T-helper 1 cell (primary cell): ENCODE measurements at places on chromosomes 6 and 20.

DNA sequence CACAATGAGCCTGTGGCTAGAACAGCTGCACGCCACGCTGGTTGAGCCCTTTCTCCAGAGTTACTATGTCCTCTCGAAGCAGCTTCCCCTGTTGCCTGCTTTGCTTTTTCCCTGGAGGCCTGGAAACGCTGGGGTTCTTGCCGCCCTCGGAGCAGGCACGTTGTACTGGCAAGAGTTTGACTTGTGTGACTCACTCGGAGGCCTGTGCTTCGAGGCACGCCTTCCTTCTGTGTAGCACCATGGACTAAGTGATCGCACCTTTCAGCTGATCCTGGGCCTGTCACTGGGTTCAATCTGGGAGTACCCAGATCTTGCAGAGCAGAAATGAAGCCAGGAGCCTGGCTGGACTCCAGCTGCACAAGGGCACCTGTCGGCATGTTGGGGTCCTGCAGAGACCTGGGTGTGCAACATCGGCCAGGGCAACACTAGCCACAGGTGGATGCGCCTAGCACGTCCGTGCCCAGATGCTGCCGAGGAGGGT lies 5.2 kb downstream of the INSM1 start:
- DNase-seq: no peak

- no peak for DNase-seq
Measured at GRCh38 chr6:48150701-48151100, 39.7 kb upstream of the PTCHD4 start.

DNA sequence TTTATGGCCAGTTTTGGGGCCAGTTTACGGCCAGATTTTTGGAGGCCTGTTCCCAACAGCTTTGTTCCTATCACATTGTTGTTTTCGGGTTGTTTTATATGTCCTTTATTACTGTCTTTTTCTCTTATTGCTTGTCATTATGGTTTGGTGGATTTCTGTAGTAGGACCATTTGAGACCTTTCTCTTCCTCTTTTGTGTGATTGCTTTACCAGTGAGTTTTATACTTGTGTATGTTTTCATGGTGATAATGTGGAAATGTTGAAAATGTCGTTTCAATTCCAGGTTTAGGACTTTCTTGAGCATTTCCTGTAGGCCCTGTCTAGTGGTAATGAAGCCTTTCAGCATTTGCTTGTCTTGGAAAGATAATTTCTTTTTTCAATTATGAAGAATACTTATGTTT lies 17.8 kb downstream of the HLA-B start:
- no peak for DNase-seq

DNA sequence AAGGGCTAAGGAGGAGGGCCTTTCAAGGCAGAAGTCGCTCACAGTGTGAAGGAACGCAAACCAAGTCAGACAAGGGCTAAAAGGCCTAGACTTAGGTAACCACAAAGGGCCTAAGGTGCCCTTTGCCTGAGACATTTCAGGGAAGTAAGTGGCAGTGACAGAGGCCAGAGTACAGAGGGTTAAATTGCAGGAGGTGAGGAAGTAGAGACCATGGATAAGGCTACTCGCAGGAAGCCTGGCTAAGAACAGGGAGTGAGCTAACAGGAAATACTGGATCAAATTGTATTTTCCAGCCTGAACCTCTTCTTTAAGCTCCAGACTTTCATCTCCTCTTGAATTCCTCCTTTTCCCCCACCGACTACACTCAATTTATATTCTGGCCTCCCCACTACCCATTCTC lies 16.6 kb downstream of the ZHX3 start:
- no peak for DNase-seq

DNA sequence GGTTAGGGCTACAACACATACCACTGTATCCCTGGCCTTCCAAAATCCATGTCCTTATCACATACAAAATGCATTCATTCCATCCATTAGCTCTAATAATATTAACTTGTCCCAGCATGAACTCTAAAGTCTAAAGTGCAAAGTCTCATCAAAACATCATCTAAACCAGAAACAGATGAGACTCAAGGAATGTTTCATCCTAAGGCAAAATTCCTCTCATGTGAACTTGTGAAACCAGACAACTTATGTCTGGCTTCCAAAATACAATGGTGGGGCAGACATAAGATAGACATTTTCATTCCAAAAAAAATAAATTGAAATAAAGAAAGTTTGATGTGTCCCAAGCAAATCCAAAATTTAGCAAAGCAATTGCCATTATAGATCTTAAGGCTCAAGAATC lies 257.4 kb downstream of the HTR1B start:
- no peak for DNase-seq

GRCh38 chr6:119643876-119644275 lies 294.3 kb upstream of the MAN1A1 start:
- no peak for DNase-seq

- DNase-seq: no peak
Measured at GRCh38 chr6:144066741-144067484, 28.5 kb downstream of the SF3B5 start.

DNA sequence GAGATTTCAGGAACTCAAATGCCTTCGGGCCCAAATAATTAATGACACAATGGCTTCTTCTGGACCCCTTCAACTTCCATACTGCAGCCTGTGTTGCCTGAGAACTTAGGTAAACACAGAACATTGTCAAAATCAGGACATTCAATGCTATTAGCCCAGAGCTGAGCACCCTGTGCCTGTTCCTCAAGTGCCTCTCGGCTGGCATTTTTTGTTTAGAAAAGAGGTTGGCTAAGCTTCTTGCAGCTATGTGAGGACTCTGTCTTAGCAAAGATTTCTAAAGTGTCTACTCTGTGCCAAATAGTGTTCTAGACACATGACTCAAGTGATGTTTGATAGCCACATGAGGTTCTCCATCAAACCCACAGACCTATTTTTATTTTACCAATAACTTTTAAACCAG lies 289.3 kb upstream of the ARID1B start:
- no peak for DNase-seq

- no peak for DNase-seq
Measured at GRCh38 chr6:84853901-84854300, 89.5 kb upstream of the TBX18 start.

GRCh38 chr20:31562241-31562640 lies 42.8 kb upstream of the ID1 start:
- no peak for DNase-seq

DNA sequence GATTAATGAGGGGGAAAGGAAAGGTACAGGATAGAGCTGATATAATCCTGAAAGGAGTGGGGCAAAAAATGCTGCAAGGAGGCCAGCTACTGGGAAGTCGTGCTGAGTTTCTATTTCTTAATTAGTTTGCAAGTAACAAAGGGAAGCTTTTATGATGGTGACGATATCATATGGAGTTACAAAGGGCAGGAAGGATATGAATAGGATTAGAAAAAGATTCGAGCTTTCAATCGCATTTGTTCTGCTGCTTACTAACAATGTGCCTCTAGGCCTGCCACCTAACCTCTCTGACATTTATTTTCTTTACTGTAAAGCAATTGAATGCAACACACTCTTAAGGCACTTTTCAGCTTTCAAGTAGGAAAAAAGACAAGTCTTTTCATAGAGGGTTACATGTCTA lies 219.2 kb downstream of the CLVS2 start:
- no peak for DNase-seq

DNA sequence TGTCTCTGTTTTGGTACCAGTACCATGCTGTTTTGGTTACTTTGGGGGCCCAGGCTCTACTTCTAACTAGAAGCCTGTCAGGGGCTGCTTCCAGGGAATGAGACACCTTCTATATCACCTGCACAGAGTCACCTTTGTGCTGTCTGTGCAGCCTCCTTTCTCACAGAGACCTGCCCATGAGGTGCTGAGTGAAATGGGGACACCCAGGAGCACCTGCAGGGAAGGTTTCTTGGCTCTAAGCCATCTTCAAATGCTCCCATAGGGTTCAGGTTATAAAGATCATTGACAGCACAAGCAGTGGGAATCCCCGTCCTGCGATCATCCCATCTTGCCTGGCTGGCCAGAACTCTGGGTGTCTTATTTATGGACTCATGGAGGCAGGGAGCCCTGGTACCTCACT lies 19.1 kb downstream of the GABRR2 start:
- no peak for DNase-seq

GRCh38 chr6:165580136-165580535 lies 82.9 kb downstream of the PDE10A start:
- DNase-seq: no peak

- DNase-seq: no peak
Measured at GRCh38 chr20:17438436-17439039, 92.6 kb downstream of the BFSP1 start.

DNA sequence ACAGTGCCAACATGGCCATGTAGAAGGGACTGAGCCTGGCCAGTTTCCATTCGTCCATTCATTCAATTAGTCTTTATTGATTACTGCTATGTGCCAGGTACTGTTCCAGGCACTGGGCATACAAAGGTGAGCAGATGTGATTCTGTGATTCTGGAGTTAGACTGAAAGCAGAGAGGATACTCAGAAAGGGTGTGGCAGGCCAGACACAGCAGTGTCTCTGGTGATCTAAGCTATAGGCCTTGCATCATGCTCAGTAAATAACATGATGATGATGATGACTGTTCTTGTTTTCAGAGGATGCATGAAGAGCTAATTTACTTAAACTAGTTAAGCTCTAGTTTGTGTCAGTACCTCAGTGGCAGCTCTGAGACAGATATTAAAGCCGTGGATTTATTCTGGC lies 31.4 kb upstream of the FUCA2 start:
- DNase-seq: no peak

GRCh38 chr20:49885558-49886332 lies 29.6 kb downstream of the SPATA2 start:
- no peak for DNase-seq

DNA sequence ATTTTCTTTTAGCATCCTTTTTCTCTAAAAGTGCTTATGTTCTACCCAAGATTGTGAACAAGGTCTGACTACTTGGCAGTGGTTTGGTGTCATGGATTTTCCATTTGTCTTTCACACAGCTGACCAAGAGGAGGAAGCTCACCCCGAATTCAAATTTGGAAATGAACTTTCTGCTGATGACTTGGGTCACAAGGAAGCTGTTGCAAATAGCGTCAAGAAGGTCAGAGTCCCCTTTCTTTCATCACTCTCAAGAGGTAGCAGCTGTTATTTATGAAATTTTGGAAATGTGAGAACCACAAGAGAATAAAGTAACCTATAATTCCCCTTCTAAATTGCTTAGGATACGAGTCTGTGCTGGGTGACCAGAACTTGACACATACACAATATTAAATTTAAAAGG lies 113.0 kb upstream of the LAMP5 start:
- no peak for DNase-seq

DNA sequence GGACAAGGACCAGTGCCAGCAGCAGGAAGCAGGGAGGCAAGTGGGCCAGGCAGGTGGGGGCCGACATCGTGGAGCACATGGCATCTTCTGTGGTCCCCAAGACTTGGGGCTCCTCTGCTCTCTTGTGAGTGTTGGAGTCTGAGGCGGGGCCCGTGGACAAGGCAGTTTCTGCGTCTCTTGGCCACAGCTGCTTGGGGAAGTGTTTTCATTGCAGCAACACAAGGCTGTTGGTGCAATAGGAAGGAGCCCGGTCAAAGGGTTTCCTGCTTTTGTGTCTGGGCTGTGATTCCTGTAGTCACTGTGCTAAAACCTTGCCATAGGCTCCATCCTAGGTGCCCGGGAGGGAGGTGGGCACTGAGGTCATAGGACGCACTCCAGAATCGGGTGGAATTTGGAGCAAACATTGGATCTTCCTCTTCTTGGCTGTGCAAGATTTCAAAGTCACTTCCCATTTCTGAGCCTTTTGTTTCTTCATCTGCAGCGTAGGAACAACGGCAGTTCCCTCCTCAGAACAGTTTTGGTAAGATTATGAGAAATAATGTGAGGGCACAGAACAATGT lies at the start of gene SIRPB2:
Gene SIRPB2, minus strand, starts transcription at position 140 of the 560 bp plus-strand sequence. Its CDS starts 61 bp downstream, at position 79.
- DNase-seq: no peak

DNA sequence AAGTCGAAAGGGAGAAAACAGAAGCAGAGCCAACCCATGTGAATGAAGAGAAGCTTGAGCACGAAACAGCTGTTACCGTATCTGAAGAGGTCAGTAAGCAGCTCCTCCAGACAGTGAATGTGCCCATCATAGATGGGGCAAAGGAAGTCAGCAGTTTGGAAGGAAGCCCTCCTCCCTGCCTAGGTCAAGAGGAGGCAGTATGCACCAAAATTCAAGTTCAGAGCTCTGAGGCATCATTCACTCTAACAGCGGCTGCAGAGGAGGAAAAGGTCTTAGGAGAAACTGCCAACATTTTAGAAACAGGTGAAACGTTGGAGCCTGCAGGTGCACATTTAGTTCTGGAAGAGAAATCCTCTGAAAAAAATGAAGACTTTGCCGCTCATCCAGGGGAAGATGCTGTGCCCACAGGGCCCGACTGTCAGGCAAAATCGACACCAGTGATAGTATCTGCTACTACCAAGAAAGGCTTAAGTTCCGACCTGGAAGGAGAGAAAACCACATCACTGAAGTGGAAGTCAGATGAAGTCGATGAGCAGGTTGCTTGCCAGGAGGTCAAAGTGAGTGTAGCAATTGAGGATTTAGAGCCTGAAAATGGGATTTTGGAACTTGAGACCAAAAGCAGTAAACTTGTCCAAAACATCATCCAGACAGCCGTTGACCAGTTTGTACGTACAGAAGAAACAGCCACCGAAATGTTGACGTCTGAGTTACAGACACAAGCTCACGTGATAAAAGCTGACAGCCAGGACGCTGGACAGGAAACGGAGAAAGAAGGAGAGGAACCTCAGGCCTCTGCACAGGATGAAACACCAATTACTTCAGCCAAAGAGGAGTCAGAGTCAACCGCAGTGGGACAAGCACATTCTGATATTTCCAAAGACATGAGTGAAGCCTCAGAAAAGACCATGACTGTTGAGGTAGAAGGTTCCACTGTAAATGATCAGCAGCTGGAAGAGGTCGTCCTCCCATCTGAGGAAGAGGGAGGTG lies 38.7 kb downstream of the ZBTB2 start:
- DNase-seq: no peak

- DNase-seq: no peak
Measured at GRCh38 chr20:15570156-15570555, 1003.1 kb downstream of the KIF16B start.

- no peak for DNase-seq
Measured at GRCh38 chr6:56482525-56482924, 160.2 kb downstream of the DST start.

DNA sequence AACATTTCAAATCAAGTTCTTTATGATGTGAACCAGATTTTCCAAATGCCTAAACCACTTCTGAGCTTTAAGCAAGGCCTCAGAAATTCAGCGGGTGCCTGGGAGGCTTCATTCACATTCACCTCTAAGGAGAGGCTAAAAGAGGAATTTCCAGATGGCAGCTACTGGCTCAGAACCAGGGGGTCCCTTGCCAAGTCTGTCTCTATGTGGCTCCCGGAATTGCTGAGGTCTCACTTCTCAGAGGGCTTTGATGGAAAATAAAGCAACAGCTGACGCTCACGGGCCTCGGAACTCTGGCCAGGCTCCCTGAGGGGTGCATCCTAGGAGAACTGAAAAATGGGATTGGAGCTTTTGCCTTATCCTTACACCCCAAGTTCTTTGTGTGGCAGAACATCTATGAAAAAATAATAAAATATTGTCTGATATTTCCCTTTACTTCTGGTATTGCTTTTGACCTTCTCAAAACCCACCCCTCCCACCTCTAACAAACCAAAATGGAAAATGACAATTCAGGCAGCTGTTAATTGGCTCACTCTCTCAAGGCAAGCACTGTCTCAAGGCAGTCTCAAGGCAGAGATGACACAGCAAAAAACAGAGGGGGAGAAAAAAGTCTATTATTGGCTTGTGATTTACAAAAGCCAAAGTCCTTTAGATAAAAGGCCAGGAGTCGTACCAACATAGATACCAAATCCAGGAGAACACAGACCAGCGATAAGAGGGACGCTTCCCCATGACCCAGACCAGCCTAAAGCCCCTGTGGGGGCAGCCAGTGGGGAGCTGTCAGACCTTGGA lies 21.8 kb upstream of the LRRN4 start:
- DNase-seq: no peak
